ENCODE measurements at places on chromosomes 11 and 22.

- no peak for DNase-seq
These were observed 98.0 kb downstream of the SHANK2 start for GRCh38 chr11:71154261-71154805.

DNA sequence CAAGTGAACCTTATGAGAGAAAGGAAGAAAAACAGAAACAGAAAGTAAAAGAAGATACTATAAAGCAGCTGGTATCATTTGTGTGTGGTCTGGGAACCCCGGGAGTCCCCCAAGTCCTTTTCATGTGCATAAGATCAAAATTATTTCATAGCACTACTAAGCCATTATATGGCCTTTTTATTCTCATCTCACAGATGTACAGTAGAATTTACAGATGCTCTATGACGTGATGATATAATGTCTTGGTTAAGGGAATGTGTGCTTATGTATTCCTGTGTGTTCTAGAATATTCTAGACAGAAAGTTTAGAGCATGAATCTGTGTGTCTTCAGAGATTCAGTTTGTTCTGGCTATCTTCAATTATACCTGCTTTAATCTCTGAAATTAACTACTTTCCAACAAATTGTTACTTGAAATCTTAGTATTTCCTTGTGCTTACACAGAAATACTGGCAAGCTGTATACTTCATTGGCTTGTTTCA is 8.6 kb upstream of the TPP1 start:
- DNase-seq = no peak

DNA sequence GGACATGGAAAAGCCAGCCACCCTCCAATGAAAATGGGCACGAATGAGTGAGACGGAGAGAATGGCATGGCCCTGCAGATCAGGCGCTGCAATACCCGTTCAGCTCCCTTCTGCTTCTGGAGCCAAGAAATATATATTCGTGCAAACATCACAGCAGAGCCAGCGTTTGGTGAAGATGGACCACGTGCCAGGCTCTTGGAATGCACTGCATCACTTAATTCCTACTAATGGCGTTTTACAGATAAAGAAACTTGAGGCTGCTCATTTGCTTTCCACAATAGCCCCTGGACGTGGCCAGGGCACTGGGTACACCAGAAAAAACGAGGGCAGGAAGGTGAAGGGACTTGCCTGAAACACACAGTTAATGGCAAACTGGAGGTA is 1.6 kb upstream of the FXYD2 start:
- DNase-seq = no peak

DNA sequence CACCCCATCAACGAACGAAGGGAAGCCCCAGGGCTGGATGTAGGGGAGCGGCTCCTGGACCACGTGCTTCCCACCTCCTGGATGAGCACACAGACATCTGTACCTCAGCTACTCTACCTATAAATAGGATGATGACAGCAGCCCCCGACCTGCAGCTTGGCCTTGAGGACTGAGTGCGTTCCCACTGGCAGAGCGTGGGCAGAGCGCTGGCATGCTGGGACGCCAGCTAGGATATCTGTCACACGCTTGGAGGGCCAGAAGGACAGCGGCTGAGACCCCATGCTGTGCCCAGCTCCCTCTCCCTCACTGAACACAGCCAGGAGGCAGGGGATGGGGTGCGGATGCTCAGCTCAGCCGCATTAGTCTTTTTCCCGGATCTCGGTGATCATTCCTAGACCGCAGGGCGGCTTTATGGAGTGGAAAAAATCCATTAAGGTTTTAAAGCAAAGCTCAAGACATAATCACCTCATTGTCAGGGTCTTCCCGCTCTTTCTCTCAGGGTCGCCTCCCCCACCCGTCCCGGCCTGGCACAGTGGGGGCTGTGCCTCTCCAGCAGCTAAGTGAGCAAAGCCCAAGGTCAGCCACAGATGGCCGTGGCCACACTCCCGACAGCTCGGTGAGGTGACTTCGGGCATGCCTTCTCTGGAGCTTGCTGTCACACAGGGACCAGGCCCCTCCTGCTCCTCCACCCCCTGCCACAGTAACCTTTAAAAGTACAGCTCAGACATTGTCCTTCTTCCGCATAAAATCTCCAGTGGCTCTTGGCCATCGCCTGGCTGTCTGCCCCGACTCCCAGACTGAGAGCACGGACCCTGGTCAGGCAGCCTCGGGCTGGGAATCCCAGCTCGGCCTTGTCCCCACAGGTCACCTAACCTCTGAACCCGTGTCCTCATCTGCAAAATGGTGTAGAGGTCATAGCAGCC is 69.6 kb upstream of the SHISAL1 start:
- DNase-seq = no peak

GRCh38 chr22:23268877-23269276 is 88.6 kb downstream of the BCR start:
- DNase-seq = no peak

GRCh38 chr11:108863528-108863927 is 198.7 kb downstream of the DDX10 start:
- DNase-seq = no peak

DNA sequence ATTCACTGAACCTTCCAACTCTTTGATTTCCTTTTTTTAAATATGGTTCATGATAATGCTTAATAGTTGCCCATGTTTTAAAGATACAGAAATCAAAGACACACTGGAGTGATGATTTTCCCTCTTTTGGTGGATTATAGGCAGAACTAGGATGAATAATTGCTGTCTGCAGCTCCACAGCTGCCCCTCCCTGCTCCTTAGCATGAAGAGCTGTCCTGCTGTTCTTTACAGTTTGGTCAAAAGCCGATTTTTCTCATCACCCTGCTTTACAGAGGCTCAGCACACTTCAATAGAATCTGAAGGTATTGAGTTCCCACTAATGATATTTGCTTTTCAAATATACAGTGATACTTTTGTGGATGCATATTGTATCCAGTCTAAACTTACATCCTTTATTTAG is 202.6 kb downstream of the AASDHPPT start:
- DNase-seq = no peak

DNA sequence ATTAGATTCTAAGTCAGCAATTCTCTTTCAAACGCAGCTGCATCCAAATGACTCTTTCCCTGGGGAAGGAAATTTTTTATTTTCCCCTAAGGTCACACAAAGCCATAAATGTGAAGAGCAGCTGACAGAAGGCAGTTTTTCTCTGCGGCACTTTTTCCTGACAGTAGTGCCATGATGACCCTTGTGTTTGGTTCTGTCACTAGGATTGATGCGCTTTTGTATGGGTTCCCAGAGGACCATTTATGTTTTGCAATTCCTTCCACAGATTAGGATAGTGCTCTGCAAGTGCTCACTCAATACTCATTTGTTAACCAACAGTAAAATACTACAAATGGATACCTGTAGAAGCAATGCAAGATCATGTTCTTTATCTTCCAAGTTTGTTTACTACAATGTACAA is 359.6 kb upstream of the CTSC start:
- DNase-seq = no peak

GRCh38 chr11:88293931-88294330 is 43.6 kb downstream of the CTSC start:
- no peak for DNase-seq

DNA sequence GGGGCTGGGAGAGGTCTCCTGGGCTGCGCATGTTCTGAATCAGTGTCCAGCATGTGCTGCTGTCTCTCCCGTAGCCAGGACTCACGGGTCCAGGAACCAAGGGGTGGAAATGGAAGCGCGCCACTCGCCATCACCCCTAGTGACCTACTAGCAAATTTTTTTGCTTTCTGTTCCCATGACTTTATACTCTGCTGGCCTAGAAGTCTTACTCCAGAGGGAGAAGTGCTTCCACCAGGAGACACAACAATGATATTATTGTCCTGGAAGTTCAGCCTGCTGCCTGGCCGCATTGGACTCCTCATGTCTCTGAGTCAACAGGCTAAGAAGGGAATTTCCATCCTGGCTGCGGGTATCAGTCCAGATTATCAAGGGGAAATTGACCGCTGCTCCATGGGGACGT is 729.7 kb downstream of the BRD1 start:
- DNase-seq = no peak

- no peak for DNase-seq
These were observed 288.4 kb upstream of the CCDC90B start for GRCh38 chr11:83574519-83574918.

GRCh38 chr11:111296196-111296595 is 2.1 kb upstream of the POU2AF3 start:
- no peak for DNase-seq

GRCh38 chr11:14894657-14895598 is 2.9 kb upstream of the CYP2R1 start:
- no peak for DNase-seq

GRCh38 chr11:12134236-12134585 is 23.8 kb downstream of the MICAL2 start:
- no peak for DNase-seq

DNA sequence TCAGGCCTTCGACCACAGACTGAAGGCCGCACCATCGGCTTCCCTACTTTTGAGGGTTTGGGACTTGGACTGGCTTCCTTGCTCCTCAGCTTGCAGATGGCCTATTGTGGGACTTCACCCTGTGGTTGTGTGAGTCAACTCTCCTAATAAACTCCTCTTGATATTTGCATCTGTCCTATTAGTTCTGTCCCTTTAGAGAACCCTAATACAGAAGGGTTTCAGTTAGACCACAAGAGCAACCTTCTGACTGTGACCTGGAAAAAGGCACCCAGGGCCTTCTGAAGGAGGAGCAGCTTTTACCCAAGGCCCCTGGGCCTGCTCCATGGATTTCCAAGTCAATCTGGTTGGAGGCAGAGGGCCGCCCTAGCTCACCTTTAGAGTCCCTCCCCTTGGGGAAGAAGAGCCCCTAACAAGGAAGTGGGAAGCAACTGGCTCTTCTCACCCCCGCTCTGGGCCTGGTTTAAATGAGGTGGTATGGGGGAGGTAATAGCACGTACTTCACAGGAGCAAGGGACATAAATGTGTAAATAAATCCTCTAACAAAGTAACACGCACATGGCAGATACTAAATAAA is 11.2 kb upstream of the CHST1 start:
- DNase-seq = no peak

GRCh38 chr11:16690086-16690485 is 48.4 kb upstream of the C11orf58 start:
- DNase-seq = no peak

DNA sequence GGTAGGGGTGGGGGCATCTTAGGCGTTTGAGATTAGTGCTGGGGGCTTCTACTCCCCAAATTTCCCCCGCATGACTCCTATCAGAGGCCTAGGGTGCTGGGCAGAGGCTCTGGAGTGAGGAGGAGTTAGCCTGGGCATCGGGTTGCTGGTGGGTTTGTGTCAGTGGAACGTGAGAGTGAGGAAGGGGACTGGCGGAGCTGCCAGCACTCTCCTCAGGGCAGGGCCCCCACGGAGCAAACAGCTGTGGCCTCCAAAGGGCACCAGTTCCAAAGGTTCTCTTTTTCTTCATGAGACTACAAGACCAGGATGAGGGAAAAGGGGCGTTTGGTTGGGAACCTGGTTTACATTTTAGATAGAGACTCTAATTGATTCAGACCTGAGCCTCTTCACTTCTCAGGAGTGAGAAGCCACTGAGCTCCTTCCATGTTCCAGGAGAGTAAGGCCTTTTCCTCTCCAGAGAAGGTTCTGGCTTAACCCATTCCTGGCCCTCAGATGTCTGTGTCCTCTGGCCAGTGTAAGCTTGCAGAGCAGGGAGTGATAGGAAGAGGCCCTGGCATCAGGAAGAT is 35.6 kb upstream of the CDON start:
- DNase-seq = no peak

DNA sequence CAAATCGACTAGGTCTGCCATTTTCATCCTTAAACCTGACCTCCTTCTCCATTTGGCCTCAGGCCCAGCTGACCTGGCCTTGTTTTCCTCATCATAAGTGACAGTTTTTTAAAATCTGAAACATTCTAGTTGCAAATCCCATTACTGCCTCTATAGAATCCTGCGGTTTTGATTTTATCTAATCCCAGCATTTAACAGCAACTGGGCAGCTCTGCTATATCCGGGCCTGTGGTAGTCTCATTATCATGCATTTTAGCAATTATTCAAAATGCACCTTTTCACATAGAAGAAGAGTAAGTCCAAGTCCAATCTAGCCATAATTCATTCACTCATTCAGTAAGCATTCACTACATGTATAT is 28.6 kb upstream of the BIRC3 start:
- no peak for DNase-seq

DNA sequence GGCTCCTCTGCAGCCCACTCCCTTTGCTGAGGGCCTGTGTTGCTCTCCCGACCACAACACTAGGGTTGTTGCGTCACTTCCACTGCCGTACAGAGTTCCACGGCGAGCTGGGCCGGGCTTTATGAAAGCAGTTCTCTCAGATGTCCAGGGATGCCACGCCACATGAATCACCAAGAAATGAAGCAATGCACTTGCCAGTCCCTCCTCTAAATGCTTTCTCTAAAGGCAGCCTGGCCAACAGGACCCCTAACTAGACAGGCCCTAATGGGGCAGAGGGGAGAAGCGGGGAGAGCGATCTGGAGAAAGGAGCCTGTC is 188.7 kb downstream of the CTTN start:
- DNase-seq = no peak

DNA sequence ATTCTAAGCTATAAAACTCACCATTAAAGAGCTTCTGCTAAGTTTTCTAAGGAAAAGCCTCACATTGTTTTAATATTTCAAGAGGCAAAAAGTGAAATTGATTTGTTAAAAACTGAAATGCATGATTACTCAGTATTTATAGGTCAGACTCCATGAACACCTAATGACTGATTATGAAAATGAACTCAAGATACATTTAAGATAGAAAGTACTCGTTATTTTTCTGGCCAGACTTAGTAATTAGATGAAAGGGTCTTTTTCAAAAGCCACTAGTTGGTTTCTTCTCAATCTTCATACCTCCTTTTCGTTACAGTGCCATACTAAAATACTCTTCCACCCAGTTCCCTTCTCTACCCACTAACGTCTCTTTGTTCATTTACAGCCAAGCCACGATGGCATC is 56.3 kb downstream of the VSIG10L2 start:
- no peak for DNase-seq

DNA sequence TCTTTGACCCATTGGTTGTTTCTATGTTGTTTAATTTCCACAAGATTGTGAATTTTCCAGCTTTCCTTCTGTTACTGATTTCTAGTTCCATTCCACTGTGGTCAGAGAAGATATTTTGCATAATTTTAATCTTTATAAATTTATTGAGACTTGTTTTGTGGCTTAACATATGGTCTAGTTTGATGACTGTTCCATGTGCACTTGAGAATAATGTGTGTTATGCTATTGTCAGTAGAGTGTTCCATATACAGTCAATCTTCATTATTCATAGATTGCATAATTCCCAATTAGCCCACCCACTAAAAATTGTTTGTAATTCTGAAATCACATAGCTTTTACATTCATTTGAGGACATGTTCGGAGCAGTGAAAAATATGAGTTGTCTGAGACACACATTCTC is 346.1 kb upstream of the DDI1 start:
- no peak for DNase-seq

- no peak for DNase-seq
These were observed 65.1 kb upstream of the PPARA start for GRCh38 chr22:46084943-46085827.
